NCI-H1694 (cell line): ENCODE measurements at places on chromosomes 1 and 21.
A peak's percentile ranks its signal among the peaks of the same experiment; 100 is the strongest.

- DNase-seq = no peak
Measured at GRCh38 chr1:188355082-188355481, 1526.3 kb downstream of the PLA2G4A start.

GRCh38 chr21:38712071-38712470 lies 93.7 kb upstream of the ETS2 start:
- peak; percentile 1 for DNase-seq

DNA sequence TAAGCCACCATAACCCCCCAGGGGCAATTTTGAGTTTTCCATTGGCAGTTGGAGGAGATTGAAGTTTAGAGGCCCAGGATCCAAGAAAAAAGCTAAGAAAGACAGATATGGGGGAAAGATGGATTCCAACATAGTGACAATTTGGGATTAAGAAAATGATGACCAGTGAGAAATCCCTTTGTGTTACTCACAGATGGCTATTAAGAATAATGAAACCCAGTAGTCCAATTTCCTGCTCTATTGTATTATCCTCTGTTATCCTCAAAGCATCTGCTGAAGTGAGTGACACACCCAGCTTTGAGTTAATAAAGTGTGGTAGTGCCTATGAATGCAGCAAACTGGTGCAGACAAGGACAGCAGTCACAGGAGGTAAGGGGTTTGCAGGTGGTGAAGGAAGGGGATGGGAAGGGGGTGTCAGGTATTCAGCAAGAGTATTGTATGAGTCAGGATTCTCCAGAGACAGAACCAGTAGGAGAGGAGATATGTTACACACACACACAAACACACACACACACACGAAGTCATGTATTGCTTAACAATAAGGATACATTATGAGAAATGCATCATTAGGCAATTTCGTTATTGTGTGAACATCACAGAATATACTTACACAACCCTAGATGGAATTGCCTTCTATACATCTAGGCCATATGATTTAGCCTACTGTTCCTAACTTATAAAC lies 112.4 kb upstream of the VANGL1 start:
- no peak for DNase-seq

GRCh38 chr1:21305155-21305899 lies 15.1 kb upstream of the ECE1 start:
- no peak for DNase-seq

DNA sequence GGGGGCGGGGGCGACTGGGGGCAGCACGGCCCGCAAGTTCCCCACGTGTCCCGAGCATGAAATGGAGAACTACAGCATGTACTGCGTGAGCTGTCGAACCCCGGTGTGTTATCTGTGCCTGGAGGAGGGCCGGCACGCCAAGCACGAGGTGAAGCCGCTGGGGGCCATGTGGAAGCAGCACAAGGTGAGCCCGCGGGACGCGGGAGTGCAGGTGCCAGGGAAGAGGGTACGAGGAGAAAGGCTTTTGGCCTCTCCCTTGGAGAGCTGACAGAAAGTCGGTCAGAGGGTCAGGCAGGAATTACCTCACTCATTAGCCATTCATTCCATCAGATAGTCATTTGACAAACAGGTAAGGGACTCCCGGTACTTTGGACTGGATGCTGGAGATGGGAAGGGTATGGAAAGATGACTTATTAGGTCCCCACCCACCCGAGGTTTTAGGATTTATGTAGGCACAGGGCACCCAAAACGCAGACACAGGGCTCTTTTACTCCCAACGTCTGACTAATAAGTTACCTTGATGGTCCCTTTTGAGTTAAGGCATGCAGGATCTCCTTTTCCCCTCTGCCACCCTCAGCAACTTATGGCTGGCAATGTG lies 2.1 kb downstream of the TRIM67 start:
- DNase-seq = no peak

- peak; percentile 95 for DNase-seq
Measured at GRCh38 chr1:113763661-113764060, 4.4 kb upstream of the PHTF1 start.

DNA sequence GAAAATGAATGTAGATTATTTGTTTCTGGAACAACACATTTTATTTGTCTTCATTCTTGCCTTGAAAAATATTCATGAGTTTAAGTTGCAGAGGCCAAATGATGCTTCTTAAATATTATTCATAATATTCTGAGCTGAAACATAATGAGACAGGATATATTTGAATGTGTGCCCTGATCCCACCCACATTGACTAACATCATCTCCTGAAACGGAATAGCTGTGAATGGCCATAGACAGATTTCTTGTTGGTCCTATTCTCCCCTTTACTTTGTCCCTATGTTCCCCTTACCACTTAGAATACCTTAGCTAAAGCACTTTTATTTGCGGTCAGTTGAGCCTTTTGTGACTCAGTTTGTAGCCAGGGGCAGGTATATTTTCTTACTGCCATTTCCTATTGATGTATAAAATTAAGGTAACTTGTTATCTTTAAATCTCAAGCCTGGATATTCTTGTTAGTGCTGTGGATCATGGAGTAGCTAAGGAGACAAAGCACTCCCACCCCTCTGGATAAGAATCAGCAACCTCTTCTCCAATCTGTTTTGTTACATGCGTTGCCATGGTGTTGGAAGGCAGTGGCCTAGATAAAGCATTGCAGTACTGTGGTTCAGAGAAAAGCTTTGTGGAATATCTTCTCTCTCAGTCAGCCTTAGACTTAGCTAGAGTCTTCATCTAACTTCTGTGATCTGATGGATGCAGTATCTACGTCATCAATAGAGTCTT lies 478.5 kb upstream of the DEPDC1 start:
- DNase-seq = no peak

DNA sequence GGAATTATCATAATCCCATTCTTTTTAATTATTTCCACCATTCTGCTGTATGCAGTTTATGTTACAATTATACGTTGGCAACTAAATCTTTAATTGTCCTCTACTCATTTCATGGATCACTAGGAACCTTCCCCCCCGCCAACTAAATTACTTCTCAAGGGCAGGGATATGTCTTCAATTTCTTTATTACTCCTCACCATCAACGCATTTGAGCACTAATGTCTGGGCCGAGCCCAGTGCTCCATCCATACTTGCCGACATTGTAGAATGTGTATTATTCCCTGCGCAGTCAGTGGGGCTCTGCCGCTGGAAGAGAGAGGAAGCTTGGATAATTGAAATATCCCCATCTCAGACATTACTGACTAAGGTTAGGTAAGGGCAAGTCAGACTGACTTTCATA lies 236.4 kb upstream of the AJAP1 start:
- DNase-seq = no peak

DNA sequence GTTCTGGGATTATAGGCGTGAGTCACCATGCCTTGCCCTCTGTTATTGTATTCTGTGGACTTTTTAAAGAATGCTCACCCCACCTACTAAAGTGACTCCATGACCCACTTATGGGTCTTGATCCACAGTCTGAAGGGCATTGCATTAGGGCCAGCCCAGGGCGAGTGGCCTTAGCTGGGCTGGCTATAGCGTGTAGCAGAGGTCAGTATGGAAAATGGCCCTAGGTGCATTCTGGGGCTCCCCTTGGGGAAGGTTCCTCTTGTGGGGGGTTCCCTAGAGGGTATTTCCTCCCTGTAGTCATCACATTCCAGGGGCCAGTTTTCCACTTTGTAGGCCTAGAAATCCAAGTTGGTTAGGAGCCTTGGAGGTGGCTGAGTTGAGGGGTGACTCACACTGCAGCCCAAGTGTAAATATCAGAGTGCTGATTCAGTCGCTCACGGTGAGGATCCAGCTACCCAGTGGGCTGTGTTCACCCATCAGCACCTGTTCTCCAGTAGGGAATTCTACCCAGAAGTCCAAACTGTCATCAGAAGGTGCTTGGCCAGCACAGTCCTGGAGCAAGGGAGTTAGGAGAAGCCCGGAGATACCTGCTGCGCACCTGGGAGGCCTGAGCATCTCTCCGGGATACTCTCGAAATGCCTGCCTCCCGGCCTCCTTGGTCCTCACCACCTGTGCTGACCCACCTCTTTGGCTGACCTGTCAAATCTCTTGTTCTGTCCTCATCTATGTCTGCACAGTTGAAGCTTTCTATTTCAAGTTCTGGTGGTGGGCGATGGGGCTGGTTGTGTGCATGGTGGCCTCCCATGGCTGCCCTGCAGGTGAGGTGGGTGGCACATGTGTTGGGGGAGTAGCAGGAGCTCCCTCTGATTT lies 52.2 kb downstream of the NENF start:
- DNase-seq = no peak

DNA sequence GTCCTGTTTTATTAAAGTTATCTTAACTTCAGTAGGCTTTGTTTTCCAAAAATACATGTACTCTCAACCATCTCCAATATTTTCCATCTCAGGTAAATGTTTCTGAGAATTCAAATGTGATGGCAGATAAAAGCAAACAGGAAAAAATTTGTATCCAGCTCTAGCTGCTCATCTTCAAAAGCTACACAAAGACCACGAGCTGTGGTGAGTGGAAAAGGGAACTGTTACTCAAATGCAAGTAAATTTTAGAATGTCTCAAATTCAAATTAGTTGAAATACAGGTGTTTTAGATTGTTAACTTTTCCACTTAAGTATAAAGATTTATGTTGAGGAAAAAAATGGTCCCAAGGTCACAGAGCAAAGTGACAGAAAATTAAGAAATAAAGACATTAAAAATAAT lies 216.0 kb downstream of the SLC45A1 start:
- no peak for DNase-seq

- no peak for DNase-seq
Measured at GRCh38 chr1:221575605-221576004, 166.3 kb downstream of the DUSP10 start.

DNA sequence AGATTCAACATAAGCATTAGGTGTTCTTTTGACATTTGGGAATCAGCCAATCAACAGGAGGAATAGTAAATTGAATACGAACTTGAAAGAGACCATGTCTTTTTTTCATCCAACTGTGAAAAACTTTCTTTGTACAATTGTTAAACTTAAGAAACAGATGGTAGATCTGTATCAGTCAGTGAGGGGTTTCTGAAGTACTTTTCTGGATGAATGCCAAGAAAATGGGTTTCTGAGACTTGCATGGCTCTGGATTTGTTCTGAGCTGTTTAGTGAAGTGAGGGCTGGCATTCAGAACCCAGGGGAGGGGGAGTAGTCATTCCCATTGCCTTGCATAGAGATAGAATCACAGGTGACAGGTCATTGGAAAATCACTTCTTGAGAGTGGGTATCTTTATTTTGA lies 37.4 kb downstream of the PTPRC start:
- DNase-seq = no peak

GRCh38 chr1:79531790-79532189 lies 525.3 kb upstream of the ADGRL4 start:
- no peak for DNase-seq

GRCh38 chr1:84936116-84936810 lies 43.3 kb upstream of the LPAR3 start:
- peak; percentile 67 for DNase-seq

GRCh38 chr1:22654692-22655091 lies 1.7 kb downstream of the C1QB start:
- no peak for DNase-seq

DNA sequence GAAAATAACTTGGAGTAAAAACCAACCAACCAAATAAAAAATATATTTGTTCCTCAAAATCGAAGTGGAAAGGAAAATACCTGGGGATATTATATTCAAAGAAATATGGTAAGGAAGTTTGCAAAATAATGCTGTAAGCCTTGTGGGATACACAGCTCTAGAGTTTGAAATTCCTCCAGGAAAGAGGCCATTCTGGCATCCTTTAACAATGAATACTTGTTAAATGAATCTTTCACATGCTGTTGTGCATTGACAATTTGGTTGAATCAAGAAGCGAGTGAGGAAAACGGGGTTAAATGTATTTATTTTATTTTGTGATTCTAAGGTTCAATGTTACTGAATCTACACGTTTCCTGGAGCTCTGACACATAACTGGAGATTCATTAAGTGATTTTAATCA lies 30.5 kb upstream of the NTNG1 start:
- DNase-seq = no peak

GRCh38 chr21:18914570-18914969 lies 511.0 kb upstream of the TMPRSS15 start:
- no peak for DNase-seq

GRCh38 chr1:166933633-166934032 lies 41.7 kb downstream of the ILDR2 start:
- no peak for DNase-seq

- no peak for DNase-seq
Measured at GRCh38 chr1:223330466-223330865, 33.5 kb downstream of the SUSD4 start.

GRCh38 chr21:16194788-16195537 lies 465.2 kb downstream of the USP25 start:
- DNase-seq = no peak

- DNase-seq = no peak
Measured at GRCh38 chr1:241802863-241803262, 45.1 kb upstream of the EXO1 start.

- DNase-seq = peak; percentile 58
Measured at GRCh38 chr1:179867493-179868330, 9.9 kb downstream of the TOR1AIP2 start.

- DNase-seq = no peak
Measured at GRCh38 chr21:31143036-31143435, 104.8 kb upstream of the KRTAP19-8 start.

- DNase-seq = no peak
Measured at GRCh38 chr1:36517011-36517771, 34.5 kb upstream of the CSF3R start.

DNA sequence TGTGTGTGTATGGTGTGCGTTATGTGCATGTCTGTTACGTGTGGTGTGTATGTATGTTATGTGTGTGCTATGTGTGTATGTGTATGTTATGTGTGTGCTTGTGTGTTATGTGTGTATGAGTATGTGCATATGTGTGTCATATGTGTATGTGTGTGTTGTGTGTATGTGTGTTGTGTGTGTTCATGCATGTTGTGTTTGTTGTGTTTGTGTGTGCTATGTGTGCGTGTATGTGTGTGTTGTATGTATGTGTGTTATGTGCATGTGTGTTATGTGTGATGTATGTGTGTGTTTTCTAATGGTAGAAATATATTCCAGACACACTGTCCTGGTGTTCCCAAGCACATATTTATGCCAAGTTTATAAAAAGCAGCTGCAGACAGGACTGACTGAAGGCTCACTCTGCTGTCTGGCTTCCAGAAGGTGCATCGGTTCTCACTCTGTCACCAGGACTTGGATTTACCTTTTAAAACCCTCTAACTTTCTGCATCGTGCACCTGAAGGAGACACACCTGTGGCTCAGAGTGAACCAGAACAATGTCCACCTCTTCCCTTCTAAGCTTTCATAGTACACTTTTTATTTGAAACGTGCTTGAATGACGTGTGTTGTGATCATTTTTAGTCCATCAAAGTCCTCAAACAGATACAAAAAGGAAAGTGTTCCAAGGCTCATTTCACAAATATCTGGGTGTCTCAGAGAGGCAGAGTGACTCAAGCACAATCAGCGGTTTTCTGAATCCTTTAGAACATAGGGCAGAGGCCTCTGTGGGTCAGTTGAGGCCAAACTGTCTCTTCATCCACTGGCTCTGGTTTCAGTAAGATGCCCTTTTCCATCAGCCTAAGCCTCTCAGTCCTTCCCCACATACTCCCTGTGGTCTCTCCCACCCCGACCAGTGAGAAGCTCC lies 49.9 kb downstream of the TOMM20 start:
- no peak for DNase-seq

- DNase-seq = no peak
Measured at GRCh38 chr1:212871976-212872375, 13.9 kb downstream of the FLVCR1 start.

GRCh38 chr1:153856763-153857162 lies 66.0 kb downstream of the GATAD2B start:
- no peak for DNase-seq
